ENCODE measurements at places on chromosomes 6 and 20.

DNA sequence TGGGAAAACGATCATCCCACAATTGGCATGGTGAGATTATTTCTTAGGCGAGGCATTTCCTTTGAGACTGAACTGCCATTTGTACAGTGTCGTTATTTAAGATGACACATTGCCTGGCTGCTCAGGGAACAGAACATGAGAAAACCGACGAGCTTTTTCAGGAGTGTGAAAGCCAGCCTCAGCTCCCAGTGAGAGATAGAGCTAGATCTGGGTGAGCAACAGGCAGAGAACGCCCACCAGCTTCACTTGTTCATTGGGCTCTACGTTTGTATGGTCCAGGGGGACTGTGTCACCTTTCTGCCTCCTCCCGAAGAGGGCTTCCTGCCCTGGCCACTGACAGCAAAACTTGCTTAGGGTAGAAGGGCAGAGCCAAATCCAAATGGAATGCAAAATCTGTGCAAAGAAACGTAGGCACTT, 378.1 kb downstream of the RNGTT start:
- no peak for DNase-seq

- no peak for DNase-seq
These were observed 453.2 kb downstream of the QKI start for GRCh38 chr6:163867518-163868292.

DNA sequence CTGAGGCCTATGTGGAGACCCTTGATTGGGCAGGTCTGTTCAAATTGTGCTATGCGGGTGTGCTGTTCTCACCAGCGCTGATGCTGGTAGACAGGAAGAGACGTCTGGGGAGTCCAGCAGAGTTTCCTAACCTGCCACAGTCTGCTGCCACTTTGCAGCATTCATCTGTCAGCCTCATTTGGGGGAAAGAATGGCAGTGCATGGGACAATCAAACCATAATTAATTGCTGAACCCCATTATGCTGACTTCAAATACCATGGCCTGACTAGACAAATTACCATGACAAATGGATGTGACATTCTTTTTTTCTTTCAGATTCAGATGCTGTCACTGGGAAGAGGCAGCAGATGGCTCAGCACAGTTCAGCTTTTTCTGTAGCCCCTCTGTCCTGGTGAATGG, 171.4 kb upstream of the SYNDIG1 start:
- no peak for DNase-seq

GRCh38 chr6:4644996-4645395, 131.2 kb upstream of the CDYL start:
- no peak for DNase-seq

GRCh38 chr20:21380711-21381110, 16.6 kb downstream of the NKX2-4 start:
- DNase-seq: no peak

GRCh38 chr20:47802975-47803374, 17.7 kb upstream of the SULF2 start:
- DNase-seq: no peak

DNA sequence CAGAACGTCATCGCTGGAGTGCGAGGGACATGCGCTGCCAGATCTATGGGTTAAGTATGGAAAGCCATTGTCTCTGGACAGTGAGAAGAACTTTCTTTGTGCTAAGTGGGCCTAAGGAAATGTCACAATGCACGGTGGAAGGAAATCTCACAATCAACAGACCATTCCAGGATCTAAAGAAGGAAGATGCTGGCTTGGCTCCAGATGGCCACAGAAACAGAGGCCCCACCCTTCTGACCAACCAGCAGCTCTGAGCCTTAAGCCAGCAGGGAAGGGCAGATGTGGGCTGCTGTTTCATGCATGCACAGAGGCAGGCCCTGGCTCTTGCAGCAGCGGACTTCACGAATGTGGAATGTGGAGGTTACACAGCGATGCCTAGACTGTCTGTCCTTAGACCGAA, 156.3 kb downstream of the SOBP start:
- DNase-seq: no peak

DNA sequence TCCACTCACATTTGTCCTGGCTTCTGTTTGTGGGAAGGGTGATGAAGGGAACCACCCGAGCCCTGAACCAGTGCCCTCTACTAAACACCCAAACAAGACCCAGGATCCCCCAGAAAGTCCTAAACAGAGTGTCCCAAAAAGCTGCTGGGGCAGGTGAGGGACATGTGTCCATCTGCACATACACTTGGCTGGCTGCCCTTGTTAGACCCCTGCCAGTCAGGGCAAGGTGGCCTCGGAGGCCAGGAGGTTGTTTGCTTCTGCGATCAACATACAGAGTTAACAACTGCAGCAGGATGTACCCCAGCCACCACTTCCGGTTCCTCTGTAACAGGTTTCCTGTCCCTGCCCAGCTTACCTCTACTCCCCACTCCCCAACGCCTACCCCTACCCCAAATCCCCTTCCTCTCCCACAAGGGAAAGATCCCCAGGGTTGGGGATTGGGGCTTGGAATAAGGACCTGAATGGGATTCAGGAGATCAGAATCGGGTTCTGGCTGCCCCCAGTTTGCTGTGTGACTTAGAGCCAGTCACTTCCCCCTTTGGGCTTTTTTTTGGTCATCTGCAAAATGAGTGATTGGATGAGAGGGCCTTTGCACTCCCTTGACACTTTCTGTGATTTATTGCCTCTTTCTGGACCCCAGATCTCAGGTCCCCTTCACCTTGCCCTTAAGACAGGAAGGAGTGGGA, 13.9 kb downstream of the DEF6 start:
- DNase-seq: no peak

All from SIG-M5 (cell line).